Naive B cell (primary cell): ENCODE measurements at places on chromosomes 7 and 10.

GRCh38 chr10:124019886-124020797 lies 73.3 kb downstream of the CHST15 start:
- no peak for DNase-seq

DNA sequence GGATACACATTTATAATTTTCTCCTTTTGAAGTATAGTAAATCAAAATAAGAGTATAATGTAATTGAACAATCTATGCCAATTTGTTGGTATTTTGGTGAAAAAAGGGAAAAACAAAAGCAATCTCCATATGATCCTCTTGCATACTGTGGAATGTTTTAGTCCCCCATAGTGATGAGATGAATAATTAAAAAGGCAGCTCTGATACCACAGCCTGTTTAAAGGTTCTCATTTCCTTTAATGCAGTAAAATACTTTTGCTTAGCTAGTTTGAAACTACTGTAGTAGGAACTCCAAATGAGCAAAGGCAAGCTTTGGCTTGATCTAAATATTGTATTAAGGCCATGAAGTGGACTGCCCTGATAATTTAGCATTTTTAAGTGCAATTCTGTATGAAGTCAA lies 77.6 kb downstream of the VTI1A start:
- no peak for DNase-seq

DNA sequence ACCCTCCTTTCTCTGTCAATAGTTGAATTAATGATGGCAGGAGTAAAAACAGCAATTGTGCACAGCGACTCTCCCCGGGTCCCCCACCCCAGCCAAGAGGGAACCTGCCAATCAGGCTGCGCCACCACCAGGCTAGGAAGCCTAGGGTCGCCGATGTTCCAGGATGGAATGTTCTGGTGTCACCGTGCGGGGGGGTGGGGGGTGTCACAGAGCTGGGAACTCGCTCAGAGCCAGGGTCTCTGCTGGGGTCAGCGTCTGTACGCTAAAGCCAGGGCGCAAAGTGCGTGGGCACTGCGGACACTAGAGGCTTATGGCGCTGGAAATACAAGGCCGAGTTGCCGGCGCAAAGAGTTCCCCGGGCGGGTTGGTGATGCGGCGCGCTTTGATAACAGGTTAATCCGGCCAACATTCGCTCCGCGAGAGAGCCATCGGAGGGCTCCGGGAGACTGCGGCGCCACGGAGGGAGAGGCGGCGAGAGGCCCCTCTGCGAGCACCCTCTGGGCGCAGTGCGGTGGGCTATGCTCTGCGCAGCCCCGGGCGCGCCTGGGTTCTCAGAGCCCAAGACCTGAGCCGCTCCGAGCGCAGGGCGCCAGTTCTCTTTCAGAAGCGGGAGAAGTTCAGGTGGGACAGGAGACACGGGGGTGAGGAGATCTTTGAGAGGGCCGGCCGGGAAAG lies 192.3 kb downstream of the EMX2 start:
- no peak for DNase-seq

GRCh38 chr10:64537928-64538327 lies 1016.7 kb downstream of the REEP3 start:
- DNase-seq: no peak
